Activated CD4-positive, alpha-beta T cell treated with anti-CD3 and anti-CD28 coated beads, Interleukin-2, amount 10 ng/mL, durations not matched to agents 7 days and 5 days (primary cell): ENCODE measurements at places on chromosomes 3 and 15.

DNA sequence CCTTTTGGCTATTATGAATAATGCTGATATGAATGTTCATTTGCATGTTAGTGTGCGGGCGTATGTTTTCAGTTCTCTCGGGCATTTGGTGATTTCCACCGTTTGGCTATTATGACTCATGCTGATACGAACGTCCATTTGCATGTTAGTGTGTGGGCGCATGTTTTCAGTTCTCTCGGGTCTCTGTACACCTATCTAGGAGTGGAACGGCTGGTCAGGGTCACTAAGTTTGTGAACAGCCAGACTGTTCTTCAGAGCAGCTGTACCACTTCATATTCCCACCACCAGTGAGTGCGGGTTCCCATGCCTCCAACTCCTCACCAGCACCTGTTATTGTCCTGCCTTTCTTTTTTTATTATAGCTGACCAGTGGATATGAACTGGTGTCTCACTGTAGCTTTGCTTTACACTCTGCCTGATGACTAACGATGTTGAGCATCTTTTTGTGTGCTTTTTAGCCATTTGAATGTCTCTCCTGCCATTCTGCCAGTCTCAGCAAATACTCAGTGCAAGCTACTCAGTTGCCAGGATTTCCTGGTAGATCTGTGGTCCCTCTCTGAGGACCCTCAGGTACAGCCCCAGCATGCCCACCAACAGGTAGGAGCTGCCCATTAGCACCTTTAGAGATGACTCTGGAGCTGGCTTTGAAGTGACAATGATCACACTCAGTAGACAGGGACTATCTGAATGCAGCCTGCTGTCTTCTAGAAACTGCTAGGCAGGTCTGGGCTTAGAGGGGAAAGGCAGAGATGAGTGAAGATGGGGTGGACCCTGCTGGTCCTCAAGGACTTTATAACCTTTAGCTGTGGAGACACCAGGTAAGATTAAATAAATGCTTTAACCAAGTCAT lies 141.1 kb downstream of the XXYLT1 start:
- DNase-seq = no peak

GRCh38 chr3:2041931-2042330 lies 56.7 kb upstream of the CNTN4 start:
- no peak for DNase-seq

- no peak for DNase-seq
Observed at GRCh38 chr15:83837945-83838571, 184.1 kb downstream of the ADAMTSL3 start.

DNA sequence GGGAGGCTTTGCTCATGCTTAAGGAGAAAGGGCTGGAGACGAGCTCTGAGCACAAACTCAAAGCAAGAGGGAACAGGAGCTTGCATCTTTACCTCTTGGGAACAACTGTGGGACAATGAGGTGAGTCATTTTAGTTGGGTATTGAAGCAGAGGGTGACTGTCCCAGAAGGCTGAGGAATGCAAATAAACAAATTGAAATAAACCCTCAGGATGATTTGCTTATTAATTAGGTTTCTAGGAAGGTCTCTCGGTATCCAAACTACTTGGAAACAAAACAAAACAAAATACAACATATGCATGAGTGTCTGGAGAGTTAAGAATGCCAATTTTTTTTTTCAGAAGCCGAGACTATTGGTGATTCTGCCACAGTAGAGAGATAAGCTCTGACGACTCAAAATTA lies 38.4 kb upstream of the CACNA2D3 start:
- DNase-seq = no peak

DNA sequence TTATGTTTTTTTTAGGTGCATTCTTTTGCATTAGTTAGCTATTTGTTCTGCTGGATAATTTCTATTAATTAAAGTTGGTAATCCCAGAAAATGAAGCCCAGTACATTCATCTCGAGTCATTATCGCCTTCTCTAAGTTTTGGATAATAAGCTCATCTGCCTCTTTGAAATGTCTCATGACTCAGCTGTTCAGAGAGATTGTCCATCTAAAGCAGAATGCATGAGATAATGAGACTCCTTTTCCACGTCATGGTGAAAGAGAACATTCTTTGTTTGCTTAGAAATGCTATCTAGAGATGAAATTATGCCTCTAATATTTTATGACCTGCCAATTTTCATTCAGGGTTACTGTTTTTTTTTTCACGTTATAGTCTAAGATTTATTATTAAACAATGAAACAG lies 374.7 kb upstream of the GOLIM4 start:
- no peak for DNase-seq

- DNase-seq = no peak
Observed at GRCh38 chr3:130739848-130740247, 6.8 kb downstream of the PIK3R4 start.

DNA sequence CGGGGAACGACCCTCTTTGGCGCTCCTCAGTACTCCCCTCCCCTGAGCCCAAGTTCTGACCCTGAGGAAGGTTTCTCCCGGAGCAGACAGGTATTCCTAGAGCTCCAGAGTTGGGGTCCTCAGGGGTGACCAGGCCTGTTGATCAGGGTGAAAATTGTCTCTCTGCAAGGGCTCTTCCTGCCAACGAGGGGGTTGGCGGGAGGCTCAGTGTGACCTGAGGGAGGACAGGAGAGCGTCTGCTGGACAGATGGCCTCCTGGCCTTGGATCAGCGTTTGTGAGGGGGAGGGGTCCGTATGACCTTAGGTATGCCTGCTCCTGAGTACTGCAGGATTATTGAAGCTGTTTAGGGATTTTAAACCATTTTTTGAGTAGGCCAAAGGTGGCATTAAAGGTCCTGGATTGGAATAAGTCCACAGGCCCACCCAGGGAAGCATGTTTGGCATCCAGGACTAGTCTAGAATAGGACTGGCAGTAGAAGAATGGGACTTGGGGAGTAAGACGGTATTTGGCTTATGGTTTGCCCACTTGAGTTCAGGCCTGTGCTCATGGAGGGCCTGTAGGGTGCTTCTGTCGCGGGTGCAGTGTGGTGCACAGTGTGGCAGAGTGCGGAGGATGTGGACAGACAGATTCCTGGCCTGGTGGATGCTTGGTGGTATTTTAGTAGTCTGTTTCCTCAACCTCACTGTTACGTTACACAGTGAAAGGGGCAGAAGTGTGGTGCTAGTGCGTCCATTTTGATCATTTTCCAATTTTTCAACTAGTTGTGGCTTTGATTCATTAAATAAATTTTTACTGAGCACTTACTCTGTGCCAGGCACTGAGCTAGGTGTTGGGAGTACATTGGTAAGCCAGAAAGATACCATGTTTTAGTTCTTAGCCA lies 959 bp downstream of the ZNF592 start:
- peak; percentile 68 for DNase-seq

DNA sequence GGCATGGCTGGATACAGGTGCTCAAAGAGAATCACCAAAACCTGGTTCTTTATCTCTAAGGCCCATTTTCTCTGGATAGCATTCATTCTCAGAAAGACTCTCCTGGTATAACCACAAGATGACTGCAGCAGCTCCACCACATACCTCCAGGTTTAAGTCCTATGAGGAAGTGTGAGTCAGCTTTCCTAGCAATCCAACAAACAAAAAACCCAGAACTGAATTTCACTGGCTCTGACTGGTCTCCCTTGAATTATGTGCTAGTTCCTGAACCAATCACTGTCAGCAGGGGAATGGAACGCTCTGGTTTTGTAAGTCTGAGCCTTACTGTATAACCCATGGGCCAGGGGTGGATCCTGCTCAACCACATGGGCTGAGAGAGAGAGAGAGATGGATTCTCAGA lies 27.2 kb downstream of the MRPL46 start:
- DNase-seq = no peak

GRCh38 chr15:95409211-95409610 lies 921.3 kb upstream of the NR2F2 start:
- DNase-seq = no peak

DNA sequence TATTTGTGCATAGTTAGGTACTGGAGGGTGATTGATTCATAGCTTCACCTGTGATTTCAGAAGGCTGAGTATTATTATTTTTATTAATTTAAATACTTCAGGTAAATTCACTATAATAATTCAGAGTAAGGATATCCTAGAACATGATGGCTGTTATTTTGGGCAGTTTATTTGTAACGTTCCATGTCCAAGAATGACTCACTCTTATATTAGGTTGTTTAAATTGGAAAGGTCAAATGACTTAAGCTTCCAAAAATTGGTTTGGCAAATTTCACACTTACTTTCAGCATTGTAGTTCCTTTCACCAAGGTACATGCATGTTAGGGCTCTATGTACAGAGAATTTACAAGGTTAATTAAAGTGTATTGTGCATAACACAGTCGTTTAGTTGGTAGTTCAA lies 120.2 kb downstream of the EPHA3 start:
- DNase-seq = no peak

GRCh38 chr15:69562564-69562963 lies 109.9 kb downstream of the RPLP1 start:
- DNase-seq = no peak

DNA sequence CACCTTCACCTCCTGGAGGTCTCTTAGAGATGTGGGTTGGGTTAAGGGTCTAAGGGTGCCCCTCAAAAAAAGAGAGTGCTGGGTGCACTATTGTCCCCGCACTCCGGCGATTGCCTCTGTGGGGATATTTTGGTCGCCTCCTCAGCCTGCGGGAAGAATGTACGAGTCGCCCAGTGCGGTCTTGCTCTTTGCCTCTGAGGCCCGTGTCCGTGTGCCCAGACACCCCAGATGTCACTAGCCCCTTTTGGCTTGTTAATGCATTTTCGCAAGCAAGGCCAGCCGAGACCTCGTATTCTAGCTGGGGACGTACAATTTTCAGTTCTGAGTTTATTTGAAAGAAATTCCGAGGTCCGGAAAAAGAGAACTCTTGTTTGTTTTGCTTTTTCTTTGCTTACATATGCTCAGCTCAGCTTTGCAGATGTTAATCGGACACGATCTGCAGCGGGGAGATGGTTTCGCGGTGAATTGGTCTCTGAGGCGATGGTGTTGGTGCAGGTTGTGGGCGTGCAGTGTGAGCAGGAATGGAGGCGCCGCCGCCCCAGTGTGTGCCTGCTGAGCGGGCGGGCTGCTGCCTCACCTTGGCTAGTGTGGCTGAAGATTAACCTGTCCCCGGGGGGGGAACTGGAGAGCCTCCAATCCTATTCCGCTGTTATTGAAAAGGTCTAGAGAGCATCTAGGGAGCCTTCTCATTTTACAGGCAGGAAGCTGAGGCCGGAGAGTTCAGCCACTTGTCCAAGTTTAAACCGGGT lies 1.4 kb downstream of the ST6GAL1 start:
- DNase-seq = peak; percentile 81

DNA sequence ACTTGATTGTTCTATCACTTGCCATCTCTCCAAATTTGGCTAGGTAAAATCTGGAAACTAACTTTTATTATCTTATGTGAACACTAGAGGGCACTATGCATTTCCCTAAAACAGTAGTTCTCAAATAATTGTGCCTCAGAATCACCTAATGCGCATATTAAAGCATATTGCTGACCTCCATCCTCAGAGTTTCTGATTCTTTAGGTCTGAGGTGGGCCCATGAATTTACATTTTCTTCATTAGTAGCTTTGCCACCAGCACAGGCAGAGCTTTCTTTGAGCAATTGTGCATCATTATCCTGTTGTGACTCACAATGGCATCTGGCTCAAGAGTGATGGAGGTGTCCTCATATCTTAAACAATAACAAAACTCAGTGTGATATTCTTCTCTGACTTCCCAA lies 17.5 kb upstream of the BCHE start:
- no peak for DNase-seq

- DNase-seq = peak; percentile 42
Observed at GRCh38 chr3:48466386-48467109, 20.0 kb downstream of the ATRIP start.

GRCh38 chr3:32814361-32814760 lies 3.4 kb upstream of the TRIM71 start:
- no peak for DNase-seq
